ENCODE measurements at places on chromosomes 11 and 22.

DNA sequence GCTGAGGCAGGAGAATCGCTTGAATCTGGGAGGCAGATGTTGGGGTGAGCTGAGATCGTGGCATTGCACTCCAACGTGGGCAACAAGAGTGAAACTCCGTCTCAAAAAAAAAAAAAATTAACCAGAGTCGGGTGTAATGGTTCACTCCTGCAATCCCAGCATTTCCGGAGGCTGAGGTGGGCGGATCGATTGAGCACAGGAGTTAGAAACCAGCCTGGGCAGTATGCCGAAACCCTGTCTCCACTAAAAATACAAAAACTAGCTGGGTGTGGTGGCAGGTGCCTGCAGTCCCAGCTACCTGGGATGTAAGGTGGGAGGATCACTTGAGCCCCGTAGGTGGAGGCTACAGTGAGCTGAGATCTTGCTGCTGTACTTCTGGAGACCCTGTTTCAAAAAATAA lies 1.5 kb downstream of the RANGAP1 start:
- no peak for DNase-seq

DNA sequence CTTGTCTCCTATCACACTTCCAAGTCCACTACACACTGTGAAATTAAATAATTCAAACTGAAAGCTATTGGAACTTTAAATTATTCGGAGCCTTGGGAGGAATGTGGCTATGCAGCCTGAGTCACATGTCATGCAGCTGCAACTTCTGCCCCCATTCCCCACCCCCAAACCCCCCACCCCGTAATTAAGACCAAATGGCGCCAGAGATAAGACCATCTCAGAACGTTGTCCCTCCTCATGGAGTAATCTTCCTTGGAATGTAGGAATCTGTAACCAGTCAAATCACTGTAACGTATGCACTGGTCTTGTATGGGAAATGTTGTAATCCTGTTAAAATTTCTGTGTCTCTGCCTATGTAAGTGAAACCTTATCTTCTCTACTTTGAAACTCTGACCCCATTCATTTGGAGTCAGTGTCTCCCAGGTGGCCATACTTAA lies 37.0 kb downstream of the GAB2 start:
- DNase-seq, result peak; percentile 51

- DNase-seq, result peak; percentile 56
Observed at GRCh38 chr22:37887584-37888378, 18.3 kb upstream of the MICALL1 start.

DNA sequence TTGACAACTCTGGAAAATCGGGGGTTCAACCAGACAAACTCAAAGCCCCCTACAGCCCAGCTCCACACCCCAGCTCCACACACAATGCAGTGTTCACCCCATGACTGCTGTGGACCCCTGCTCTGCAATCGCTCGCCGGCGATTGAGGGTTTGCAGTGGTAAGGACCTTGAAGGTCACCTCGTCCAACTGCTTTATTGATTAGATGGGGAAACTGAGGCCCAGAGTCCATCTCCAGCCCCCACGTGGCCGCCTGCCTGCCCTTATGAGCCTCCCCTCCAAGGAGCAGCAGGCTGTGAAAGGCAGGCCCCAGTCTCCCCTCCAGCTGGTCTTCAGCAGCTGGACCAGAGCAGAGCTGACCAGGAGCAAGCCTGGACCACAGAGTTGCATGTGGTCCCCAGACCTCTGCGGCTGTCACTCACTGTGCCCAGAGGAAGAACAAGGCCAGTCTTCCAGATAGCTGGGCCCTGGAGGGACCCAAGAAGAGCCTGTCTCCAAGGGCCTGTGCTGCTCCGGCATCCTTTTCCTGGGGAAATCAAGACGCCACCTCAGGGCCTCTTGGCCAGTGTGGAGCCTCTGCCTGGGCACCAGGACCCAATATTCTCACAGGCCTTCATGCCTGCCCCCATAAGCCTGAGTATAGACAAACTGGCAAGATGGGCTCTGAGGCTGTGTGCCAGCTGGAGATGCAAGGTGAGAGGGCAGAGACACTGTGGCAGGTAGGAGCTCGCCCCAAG lies 8.8 kb upstream of the LINC01488 start:
- no peak for DNase-seq

DNA sequence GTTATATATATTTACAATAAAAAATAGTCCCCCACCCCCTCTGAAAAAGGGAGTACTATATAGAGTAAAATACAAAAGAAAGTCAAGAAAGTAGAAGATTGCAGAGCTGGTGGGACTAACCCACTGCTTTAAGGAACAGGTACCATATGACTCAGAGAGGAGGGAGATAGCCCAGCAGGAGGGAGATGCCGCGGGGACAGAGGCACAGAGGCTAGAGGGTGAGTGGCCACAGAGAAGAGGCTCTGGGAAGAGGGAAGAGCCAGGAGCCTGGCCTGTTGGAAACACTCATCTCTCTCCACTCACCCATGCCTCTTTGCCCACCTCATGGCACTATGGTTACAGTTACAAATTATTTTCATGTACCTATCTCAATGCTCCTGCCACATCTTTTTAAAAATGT lies 53.6 kb upstream of the LYVE1 start:
- DNase-seq, result no peak

DNA sequence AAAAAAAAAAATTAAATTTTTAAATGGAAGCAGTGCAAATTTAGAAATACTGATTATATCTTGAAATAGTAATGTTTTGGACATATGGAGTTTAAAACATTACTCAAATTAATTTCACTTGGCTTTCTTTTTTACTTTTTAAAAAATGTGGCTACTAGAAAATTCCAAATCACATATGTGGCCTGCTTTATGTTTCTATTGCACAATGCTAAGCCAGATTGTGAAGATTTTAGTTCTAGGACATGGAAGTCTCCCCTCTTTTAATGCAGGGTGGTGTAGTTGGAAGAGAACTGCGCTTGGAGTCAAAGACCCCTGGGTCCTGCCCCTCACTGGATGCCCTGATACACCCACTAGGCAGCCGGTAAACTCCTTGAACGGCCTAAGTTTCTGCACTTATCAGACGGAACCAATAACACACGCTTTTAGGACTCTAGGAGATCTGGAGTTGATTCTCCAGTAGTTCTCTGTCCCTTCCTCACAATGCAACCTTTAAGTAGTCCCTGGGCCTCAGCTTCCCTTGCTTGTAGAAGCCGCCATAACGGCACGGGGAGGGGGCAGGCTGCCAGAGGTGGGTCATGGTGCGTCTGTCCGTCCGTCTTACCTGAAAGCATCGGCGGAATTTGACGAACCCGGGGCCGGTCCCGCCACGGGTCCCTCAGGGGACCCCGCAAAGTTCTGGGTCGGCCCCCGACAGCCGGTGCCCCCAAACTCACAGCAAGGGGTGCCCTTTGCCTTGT lies 505 bp downstream of the FAM227A start:
- DNase-seq, result no peak

GRCh38 chr11:62444236-62444833 lies 25.5 kb downstream of the SCGB1A1 start:
- peak; percentile 41 for DNase-seq

GRCh38 chr11:96622026-96622634 lies 232.3 kb downstream of the JRKL start:
- DNase-seq, result no peak

GRCh38 chr11:133163463-133164419 lies 368.6 kb downstream of the OPCML start:
- peak; percentile 62 for DNase-seq

All from neural progenitor cell (in vitro differentiated cells).